ENCODE measurements at places on chromosomes 6 and 20. TPM values are rescaled to one million over a fixed set of nuclear protein-coding genes. Genes with fewer than 3 reads are reported as not detected.

FNDC1 gene
- 0.14 TPM for total RNA-seq

SCGN gene
- total RNA-seq = 47.1 TPM

DNA sequence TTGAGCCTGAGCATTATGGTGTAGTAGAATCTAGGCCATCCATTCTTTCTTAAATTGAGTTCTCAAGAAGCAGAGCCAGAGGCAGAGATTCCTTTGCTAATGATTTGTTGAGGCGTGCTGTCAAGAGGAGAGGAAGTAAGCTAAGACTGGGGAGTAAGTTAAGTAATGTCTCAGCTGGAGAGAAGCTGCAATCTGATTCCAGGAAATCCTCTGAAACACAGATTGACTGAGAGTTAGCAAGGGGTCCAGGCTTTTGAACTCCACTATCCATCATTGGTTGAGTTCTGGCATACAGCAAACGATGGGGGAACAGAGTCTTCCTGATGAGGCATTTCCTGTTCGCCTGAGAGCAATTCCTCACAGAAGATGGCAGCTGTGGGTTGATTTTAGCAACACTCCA, 207.4 kb upstream of the RAB32 start:
- DNase-seq = no peak

GRCh38 chr6:79277109-79277508, 42.6 kb upstream of the HMGN3 start:
- DNase-seq = no peak

GRCh38 chr20:22293886-22294285, 290.5 kb downstream of the FOXA2 start:
- DNase-seq = no peak

- peak; percentile 44 for DNase-seq
These were observed 182.5 kb downstream of the CDC5L start for GRCh38 chr6:44569931-44570385.

- DNase-seq = no peak
These were observed 679.5 kb upstream of the NRSN1 start for GRCh38 chr6:23446469-23446967.

DNA sequence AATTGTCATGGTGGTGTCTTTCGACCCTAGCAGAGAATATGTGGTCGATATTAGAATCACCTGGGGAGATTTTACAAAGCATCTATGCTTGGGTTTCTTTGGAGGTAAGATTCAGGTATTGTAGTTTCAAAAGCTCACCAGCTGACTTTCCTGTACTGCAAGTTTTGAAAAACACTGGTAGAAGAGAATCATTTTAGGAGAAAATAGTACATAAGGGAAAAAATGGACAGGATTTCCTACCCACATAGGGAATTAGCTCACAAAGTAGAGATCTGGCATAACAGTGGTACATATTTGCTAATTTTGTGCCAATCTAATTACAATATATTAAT, 27.4 kb upstream of the ABT1 start:
- no peak for DNase-seq

PKIG gene
- total RNA-seq = 24.3 TPM

BPIFB4 gene
- total RNA-seq = not detected

GRCh38 chr6:71335544-71335943, 46.9 kb downstream of the OGFRL1 start:
- no peak for DNase-seq

GRCh38 chr20:20255099-20255498, 112.8 kb upstream of the INSM1 start:
- no peak for DNase-seq

DNA sequence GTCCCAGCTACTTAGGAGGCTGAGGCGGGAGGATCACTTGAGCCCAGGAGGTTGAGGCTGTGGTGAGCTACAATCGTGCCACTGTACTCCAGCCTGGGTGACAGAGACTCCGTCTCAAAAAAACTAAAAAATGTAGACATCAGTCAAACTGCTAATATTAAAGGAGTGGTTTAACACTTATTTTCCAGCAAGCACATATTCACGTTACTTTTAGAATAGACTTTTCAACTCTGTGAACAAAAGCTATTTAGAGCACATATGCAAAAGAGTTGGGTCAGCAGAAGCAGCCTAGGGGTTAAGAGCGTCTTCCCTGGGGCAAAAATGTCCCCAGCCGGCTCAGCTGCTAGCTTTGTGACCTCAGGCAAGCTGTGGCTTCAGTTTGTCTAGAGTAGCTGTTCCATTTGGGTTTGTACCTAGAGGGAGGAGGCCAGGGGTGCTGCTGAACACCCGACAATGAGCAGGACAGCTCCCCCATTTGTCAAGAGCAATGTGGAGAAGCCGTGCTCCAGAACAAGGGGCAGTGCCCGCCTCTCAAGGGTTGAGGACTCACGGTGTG, 62.5 kb upstream of the PTGIS start:
- no peak for DNase-seq

DNA sequence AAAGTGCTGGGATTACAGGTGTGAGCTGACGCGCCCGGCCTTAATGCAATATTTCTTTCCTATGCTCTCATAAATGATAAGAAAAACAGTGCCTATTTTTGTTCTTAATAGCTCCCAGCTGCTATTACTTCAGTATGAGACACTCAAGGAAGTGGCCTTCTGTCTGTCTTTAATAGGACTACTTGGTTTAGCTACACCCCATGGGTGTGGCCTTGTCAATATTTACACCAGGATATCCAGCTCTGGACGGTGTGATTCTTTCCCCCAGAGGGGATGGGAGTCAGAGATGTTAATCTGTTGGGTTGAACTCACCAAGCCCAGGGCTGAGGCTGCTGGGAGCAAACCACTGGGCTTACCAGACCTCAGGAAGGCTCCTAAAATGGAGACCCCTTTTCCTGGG, 134.2 kb downstream of the CEP57L1 start:
- DNase-seq = no peak

DNA sequence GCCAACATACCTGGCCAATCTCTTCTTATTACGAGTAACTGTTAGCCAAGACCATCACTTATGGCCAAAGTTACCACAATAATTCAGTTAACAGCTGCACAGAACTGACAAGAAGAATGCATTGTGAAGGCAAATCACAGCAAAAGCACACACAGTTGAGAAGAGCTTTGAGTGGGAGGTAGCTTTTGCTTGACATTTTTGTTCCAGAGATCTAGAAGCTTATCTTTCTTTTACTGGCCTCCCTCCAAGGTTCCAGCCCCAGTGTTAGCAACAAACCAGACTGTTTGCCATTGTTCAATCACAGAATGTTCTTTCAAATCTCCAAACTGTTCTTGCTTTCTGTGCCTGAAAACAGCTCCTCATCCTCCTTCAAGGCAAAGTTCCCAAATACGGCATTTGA, 35.9 kb upstream of the IRAK1BP1 start:
- DNase-seq = no peak

- DNase-seq = no peak
These were observed 11.7 kb downstream of the SNTA1 start for GRCh38 chr20:33431797-33432381.

TSPO2 gene
- not detected for total RNA-seq

- DNase-seq = no peak
These were observed 2.9 kb downstream of the CPNE5 start for GRCh38 chr6:36836111-36837021.

Data from type B pancreatic cell (in vitro differentiated cells).